IMR-90 (cell line): ENCODE measurements at places on chromosomes 5 and 9. TPM values are rescaled to one million over a fixed set of nuclear protein-coding genes. Genes with fewer than 3 reads are reported as not detected.

DNA sequence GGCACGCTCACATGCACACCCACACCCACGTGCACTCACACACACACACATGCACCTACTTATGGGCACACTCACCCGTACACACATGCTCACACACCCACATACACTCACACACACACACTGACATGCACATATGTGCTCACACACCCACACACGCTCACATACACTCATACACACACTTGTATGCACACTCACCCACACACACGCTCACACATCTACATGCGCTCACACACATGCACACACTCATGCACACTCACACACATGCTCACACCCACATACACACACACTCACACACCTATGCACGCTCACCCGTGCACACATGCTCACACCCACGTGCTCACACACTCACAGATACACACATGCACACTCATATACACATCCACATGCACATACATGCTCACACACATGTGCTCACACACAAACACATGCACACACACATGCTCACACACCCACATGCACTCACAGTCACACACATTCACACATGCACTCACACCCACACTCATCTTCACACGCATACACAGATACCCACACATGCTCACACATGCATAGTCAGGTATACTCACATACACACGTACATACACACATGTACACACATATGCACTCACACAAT lies 138.3 kb downstream of the OLFM1 start:
- no peak for DNase-seq

DNA sequence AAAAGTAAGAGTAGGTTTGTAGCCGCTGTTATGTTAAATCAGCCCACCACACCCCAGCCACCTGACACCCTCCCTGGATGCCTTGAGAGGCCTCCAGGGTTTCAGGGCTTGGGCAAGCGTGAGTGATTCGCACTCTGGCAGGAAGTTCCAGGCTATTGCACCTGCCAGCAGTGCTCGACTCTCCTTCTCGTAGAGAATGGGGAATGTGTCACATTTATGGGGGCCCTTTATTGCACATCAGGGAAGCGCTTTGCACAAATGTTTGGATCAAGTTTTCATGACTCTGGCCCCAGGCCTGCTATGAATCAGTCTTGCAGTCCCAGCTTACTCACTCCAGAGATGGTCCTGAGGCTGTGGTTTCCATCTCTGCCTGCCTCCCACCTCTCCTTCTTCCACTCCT lies 66.1 kb upstream of the ADRA1B start:
- peak; percentile 81 for DNase-seq

DNA sequence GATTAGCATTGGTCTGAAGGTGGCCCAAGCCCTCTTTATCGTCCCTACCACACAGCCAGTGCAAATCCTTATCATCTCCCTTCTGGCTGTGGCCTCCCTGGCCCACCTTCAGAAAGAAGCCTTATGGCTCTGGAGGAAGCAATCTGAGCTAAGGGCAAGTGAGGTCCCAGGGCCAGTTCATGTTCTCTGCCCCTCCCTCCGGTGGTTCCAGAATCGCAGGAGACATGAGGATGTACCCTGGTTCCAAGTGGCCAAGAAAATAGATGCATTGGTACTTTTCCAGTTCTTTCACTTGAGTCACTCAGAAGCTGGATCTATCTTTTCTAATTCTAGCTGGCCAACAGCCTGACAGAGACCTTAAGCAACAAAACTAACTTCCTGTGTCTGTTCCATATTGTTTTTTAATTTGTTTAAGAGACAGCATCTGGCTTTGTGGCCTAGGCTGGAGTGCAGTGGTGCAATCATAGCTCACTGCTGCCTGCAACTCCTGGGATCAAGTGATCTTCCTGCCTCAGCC lies 60.7 kb downstream of the LHFPL2 start:
- DNase-seq, result peak; percentile 79

GRCh38 chr9:91395553-91396471 lies 27.8 kb downstream of the NFIL3 start:
- DNase-seq, result peak; percentile 93

DNA sequence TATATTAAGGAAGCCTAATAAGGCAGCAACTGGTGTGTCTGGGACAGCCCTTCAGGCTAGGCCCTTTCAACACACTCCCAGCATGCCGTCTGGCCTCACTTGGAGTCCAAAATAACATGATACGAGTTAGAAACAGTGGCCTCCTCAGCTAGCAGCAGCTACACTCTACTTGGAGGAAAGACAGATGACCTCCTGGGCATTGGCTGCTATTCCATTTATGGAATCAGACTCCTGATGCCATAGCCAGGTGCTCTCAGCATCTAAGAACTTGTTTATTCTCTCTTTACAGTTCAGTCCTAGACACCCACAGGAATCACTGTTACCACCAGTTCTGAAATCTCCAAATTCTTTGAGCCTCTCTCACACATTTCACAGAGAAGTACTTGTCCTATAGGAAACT lies 31.8 kb downstream of the RUSC2 start:
- peak; percentile 88 for DNase-seq

GRCh38 chr9:108002371-108002956 lies 512.9 kb upstream of the KLF4 start:
- peak; percentile 66 for DNase-seq

TRPM6 gene
- total RNA-seq, result under 0.01 TPM in 2 replicates
